ENCODE measurements at places on chromosomes 16 and 17.

- no peak for DNase-seq
Observed at GRCh38 chr17:28818819-28819221, 23.8 kb downstream of the FAM222B start.

DNA sequence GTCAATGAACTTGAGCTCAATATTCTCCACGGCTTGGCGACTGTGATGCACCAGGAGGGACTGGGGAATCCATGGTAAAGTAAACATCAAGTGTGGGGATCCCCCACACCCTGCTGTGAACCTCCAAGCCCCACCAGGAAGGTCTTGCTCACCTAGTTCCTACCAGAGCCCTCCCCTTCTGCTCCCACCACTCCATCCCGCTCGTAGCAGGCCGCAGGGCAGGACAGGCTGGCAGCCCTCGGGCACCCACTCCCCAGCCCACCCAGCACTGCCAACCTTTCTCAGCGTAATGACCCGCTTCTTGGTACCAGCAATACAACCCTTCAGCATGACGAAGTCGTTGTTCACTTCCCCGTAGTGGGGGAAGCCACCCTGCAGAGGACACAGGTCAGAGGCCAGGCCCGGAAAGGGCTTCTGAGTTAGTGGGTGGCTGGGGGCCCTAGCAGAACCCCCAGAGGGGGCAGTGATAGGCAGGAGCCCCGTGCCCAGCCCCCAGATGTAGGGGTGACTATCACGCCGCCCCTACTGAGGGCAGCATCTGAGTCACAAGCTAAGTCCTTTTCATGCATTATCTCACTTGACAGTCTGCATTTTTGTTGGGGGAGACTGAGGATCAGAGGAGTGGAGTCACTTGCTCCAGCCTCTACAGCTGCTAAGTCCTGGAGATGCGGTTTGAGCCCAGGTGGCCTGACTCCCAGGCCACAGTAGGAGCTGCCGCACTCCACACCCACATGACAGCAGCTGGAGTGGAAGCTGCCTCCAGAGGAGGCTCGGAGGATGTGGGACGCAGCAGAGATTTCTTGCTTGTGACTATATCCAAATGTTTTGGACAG, 2.8 kb upstream of the MSRB1 start:
- no peak for DNase-seq

DNA sequence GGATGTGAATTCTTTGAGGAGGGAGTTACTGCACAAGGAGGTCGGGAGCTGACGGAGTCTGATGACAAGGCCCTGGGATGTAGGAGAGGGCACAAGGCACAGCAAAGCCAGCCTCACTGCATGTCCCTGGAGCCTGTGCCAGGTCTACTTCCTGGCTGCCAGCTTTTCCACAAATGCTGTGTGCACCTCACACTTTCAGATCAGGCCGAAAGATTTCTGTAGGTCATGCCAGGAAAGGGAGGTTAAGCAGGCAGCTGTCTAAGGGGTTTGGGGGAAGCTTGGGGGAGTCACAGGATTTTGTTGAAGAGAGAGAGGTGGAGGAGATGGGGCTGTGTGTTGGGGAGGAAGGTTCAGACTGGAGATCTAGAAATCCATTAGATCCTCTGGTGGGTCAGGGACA, 792.5 kb downstream of the KCNJ18 start:
- no peak for DNase-seq

GRCh38 chr16:11429123-11429522, 83.9 kb downstream of the RMI2 start:
- no peak for DNase-seq

GRCh38 chr16:1926271-1926670, 8.1 kb upstream of the HS3ST6 start:
- DNase-seq: no peak

- DNase-seq: no peak
Observed at GRCh38 chr16:64417711-64418227, 704.1 kb downstream of the CDH11 start.

DNA sequence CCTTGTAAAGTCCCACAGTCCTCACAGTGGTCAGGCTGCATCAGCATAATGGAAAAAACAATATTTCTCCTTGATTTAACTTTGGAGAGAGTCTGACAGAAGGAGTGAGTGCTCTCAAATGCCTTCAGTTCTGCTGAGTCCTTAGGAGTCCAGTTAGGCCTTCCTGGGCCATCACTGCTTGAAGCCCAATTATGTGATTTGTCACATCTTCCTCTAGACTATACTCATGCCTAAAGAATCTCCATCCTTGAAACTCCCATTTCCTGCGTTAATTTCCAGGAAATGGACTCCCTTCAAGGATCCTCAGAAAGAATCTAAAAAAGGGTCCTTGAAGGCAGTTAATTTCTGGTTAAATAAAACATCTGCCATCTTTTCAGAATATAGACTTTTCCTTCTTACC, 52.8 kb downstream of the SLFN5 start:
- DNase-seq: no peak

DNA sequence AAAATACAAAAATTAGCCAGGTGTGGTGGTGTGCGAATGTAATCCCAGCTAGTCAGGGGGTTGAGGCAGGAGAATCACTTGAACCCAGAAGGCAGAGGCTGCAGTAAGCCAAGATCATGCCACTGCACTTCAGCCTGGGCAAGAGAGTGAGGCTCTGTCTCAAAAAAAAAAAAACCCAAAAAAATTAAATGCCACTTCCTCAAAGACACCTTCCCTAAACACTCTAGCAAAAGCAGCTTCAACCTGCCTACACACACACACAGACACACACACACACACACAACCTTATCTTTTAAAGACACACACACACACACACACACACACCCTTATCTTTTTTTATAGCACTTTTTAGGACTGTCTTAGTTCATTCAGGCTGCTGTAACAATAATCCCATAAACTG, 201.7 kb upstream of the PSMD7 start:
- DNase-seq: no peak

GRCh38 chr17:12492450-12492849, 173.2 kb upstream of the MYOCD start:
- no peak for DNase-seq

DNA sequence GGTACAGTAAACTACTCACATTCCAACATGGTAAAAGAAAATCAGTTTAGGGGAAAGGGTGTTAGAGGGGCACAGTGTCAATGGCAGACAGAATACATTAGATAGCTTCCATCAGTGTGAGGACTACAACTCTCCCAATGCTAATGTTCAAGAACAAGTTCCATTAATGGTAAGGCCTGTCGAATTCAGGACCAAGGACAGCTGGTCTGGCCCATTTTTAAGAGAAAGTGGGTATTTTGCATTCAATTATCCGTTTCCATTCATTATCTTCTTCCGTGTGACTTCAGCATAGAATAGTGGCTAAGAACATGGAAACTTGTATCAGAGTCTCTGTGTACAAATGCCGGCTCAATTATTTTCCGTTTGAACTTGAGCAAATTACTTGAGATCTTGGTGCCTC, 98.4 kb downstream of the XYLT1 start:
- no peak for DNase-seq

- no peak for DNase-seq
Observed at GRCh38 chr16:1343428-1344242, 8.0 kb downstream of the TSR3 start.

DNA sequence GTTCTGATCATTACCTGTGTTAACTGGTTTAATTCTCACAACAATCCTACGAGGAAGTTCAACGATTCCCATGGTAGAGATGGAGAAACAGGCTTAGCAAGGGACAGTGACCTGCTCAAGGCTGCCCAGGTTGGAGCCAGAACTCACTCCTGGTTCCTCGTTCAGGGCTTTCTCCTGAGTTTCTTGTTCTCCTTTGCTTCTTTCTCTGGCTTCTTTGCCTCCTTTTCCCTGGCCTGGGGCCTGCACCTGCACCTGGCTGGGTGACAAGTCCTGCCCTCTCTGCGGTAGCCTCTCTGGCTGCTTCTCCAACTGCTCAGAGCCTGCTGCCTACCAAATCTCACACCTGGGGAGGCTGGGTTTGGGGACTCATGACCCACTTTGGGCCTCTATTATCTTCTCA, 2.8 kb downstream of the CCL22 start:
- DNase-seq: no peak

DNA sequence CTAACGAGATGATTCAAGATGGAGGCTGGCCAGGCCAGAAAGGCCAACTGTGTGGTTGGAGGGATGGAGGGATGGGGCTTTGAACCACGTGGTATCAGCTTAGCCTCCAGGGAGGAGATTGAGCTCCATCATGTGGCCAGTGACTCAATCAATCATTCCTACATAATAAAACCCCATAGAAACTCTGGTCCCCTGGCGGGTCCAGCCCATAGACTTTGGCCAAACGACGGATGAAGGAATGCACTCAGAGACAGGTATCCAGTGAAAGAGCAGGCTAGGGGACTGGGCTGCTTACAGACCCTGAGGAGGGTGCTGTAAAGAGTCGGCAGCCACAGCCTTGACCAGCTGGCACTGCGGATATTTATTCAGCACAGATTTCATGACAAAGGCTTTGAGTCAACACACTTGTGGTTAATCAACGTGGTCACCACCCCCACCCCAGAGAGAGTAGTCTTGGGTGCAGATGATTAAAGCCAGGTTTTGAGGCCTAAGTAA, 308.7 kb upstream of the TNRC6C start:
- no peak for DNase-seq

DNA sequence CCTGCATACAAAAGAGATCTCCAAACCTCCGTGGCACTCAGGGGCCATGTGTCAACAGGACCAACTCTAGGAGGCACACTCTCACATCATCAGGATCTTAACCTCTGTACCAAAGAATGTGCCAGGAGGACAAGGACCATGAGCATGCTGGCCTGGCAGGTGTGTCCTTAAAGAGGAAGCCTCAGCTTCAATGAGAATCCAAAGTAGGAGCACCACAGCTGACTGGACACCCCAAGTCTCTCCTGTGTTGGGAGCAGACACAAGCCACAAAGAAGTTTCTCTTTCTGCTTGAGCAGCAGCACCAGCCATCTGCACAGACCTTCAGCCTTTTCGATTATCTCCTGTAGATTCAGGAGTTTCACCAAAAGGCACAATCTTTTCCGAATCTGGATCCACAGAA, 1734.5 kb downstream of the TP53TG3F start:
- no peak for DNase-seq

GRCh38 chr16:67886387-67886786, 1.7 kb downstream of the NRN1L start:
- DNase-seq: no peak

GRCh38 chr16:11399261-11399831, 54.1 kb downstream of the RMI2 start:
- no peak for DNase-seq

- DNase-seq: no peak
Observed at GRCh38 chr16:67166110-67166547, 1.6 kb downstream of the HSF4 start.

DNA sequence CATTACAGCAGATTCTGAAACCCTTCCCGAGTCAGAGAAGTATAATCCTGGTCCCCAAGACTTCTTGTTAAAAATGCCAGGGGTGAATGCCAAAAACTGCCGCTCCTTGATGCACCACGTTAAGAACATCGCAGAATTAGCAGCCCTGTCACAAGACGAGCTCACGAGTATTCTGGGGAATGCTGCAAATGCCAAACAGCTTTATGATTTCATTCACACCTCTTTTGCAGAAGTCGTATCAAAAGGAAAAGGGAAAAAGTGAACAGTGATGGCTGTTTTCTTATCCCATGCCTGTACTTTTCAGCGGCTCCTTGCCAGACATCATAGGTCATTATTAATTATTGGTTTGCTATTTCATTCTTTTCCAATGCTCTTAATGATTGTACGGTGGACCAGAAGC, 28.1 kb downstream of the ERCC4 start:
- DNase-seq: no peak

DNA sequence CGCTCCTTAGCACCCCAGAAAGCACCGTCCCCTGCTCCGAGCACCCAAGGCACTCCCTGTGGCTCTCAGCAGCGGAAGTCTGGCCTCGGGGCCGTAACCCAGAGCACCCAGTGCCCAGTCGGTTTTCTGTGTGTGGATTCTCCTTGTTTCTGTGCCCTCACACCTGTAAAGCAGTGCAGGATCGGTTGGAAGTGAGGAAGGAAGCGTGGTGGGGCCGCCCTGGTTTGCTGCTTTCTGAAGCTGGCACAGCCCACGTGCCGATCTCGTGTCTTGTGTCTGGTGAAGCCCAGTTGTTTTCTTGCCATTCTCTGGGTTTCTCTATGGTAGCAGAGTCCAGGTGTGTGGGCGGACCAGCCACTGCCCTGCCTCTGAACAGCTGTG, 3.7 kb downstream of the ACSF3 start:
- DNase-seq: no peak

DNA sequence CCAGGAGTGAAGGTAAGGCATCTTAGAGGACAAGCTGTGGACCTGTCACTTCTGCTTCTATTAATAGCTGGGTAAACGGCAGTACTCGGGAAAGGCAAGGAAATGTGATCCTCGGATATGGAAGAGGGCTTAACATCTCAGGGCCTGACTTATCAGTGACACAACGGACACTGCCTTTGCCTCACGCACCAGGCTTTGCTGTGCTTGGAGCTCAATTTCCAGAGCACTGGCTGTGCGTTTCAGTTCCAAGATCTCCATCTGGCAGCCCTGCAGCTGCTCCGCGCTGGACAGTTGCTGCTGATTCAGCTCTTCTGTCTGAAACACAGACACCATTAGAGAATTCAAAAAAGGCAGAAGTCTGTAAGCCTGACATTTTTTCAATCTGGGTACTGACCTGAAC, 3.5 kb downstream of the KRT40 start:
- no peak for DNase-seq

DNA sequence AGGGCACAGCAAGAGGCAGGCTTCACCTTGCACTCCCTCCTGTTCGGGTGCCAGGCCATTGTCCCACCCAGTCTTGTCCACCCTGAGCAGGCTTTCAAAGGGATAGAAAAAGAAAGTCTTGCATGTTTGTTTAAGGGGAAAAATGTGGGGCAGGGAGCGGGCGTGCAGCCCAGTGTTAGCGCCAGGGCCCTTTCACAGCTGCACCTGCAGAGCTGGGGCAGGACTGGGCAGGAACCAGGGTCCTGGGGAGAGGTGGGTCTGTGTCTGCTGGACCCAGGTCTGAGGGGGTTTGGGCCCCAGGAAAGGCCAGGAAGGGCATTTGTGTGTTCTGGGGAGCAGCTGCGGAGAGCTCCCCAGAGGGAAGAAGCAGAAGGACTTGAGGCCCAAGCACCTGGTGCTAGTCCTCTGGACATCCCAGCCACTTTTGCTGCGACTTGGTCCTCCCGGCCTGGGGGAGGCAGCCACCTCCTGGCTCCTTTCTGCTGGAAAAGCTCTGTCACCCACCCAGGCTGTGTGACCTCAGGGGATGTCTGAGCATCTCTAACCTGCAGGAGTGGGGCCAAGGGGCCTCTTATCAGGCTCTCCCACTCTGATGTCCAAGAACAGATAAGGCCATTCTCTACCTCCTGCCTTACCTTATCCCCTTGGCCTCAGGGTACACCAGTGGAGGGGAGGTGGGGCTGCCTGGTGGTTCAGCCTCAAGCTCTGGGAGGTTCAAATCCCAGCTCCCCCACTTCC, 44.7 kb downstream of the PSME3IP1 start:
- no peak for DNase-seq

- no peak for DNase-seq
Observed at GRCh38 chr17:2436316-2436905, 35.6 kb upstream of the MNT start.

GRCh38 chr16:77853161-77853560, 64.8 kb downstream of the VAT1L start:
- DNase-seq: no peak

All from cortex of kidney (tissue), 1 donor.